ENCODE measurements at places on chromosomes 6 and 20.

DNA sequence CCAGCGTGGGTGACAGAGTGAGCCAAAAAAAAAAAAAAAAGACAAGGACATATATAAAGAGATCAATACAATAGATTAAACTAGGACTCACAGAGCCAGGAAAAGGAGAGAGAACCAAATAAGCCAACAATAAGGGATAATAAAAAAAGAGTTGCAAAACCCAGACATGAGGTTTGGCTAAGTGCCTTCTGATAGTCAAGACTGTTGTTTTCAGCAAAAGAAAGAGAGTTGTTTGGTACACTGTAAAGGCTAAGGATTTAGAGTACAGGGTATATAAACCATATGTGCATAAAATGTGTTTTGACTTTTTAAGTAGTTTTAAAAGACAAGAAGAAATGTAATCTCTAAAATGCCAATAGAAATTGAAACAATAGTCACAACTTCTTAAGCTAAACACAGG is 42.8 kb downstream of the RPF2 start:
- no peak for DNase-seq

DNA sequence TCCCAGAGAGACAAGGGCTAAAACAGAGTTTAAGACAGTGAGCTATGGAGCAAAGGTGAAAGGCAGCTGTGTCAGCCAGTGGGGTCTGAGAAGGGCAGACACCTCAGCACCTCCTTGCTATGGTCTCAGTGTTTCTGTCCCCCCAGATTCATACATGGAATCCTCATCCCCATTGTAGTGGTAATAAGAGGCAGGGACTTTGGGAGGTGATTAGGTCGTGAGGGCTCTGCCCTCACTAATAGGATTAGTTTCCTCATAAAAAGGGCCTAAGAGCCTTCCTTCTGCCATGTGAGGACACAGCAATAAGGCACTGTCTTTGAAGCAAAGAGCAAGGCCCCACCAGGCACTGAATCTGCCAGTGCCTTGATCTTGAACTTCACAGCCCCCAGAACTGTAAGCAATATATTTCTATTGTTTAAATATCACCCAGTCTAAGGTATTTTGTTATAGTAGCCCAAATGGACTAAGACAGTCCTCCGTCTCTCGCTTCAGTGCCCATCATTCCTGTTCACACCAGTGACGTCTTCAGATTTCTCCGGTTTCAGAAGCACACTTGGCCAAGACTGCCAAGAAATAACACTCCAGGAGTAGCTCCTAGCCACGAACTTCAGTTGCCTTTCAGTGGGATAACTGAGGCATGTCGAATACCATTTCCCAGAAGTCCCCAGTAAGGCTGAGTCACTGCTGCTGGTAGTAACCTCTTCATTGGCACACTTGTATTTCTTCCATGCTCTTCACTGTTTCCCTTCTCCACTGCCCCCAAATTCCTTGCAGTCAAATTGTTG is 32.8 kb downstream of the SLC13A3 start:
- DNase-seq: no peak

DNA sequence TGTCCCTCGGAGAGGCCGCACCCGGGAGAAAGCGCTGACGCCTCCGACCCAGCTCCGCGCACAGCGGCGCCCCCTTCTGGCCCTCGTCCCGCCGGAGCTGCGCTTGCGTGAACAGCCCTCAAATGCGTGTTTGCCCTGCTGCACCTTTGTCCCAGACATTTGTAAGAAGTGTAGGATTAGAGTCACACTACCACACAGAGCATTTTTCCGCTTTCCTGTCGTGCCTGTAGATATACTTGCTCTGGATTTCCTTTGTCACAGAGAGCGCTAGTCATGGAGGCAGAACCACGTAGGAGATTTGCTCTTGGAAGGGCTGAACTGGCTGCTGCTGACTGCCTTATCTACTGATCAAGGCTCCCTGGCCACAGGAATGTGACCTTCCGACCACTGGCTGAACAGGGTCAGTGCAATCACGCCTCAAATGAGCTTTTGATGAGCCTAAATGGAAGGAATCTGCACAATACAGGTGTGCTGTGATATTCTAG is 62.3 kb downstream of the PAX1 start:
- DNase-seq: no peak

DNA sequence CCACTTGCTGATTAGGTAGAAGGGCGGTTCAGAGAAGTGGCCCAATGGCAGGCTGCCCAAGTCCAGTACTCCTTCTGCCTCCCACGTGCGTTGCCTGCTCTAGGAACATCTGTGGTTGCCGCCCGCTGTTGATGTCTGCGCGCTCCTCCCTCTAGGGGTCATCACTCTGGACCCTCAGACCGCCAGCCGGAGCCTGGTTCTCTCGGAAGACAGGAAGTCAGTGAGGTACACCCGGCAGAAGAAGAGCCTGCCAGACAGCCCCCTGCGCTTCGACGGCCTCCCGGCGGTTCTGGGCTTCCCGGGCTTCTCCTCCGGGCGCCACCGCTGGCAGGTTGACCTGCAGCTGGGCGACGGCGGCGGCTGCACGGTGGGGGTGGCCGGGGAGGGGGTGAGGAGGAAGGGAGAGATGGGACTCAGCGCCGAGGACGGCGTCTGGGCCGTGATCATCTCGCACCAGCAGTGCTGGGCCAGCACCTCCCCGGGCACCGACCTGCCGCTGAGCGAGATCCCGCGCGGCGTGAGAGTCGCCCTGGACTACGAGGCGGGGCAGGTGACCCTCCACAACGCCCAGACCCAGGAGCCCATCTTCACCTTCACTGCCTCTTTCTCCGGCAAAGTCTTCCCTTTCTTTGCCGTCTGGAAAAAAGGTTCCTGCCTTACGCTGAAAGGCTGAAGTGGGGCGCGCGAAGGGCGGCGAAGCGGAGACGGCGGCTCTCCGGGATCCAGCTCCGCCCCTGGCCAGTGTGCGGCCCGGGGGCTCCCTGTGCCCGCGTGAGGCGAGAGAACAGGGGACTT is 8.5 kb downstream of the TRIM15 start:
- DNase-seq: no peak

- DNase-seq: peak; percentile 93
These were observed 39.0 kb downstream of the GMPR start for GRCh38 chr6:16277101-16277981.

DNA sequence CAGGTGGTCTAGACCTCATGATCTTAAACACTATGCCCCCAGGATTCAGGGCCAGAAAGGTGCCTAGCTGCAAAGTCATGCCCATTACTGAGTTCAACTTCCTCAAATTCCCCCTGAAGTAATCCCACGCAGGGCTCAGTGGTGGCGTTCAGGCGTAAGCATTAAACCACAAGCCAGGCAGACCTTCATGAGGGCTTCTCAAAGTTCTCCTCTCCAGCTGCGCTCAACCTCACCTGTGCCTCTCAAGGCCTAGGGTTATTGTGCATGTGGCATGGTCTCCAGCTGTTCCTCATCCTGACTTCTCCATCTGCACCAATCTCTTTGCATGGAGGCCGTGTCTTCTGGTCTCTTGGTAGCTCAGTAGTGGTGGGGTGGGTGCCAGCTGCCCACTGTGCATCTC is 113.6 kb downstream of the TSHZ2 start:
- no peak for DNase-seq
